ENCODE measurements at places on chromosomes 1 and 21.

DNA sequence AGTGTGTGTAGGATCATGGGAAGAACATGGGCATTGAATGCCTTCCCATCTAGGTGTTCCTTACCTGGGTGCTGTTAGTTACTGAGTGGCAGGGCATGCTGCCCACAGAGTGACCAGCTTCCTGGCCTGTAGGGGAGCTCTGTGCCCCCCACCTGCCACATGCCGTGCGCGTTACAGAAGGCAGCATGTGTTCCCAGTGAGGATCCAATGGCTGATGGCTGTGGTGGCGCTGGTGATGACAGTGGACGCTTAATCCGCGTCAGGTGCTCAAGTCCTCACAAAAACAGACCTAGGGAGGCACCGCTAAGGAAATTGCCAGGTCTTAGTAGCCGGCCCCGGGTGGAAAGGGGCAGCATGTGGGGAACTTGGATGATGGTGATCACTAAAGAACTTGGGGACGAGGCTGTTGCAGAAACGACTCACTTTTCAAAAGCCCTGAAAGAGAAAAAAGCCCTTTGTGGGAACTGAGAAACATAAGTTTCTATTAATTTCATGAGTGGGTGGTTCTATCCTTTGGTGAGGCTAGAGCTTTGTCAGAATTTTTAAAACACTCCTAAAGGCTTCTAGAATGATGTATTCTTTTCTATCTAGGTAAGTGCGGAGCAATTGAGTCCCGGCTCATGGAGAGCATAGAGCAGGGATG is 93.2 kb downstream of the PRDM2 start:
- DNase-seq: no peak

DNA sequence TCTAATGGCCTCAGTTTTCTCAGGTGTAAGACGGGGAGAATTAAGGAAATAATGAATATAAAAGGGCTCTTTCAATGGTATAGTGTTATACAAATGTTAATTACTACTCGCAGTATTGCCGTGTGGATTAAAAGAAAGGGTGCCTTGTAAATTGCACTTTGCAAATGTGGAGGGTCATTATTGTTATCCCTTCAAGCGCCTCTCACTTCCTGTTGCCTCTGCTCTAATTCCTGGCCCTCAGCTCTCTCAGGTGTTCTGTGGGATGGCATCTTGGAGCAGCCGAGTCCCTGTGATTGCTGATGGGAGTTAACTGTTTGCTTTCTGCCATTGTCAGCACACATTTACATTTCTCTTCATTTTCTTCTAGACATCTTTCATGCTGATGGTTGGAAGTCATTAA is 7.1 kb upstream of the S100A11 start:
- DNase-seq: no peak

DNA sequence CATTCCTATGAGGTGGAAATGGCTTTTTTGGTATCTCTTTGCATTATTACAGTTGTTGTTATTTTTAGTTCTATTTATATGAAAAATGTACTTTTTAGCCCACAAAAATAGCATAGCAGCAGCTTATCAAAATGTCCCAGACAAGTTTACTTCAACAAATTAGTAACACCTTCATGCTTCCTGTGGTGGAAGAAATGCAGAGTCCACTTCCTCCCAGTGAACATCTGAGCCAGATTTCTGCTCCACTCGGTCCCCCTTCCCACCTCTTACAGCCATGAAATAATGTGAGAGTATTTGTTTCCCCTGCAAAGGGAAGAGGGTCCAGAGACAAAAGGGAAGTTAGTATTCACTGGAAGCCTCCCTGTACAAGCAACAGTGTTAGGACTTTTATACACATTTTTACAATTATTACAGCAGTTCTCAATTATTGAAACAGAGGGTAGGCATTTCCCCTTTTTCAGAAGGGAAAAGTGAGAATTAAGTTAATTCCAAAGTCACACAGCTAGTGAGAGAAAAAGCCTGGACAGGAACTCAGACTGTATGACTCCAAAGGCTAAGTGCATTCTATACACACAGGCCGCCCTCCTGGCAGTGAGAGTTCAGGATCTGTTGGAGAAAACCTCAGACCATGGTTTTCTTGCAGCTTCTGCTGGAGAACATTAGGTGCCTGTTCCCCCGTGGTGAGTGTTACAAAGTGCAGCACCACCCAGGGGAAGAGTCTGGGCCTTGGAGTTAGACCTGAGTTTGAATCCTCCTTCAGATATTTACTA is 126.5 kb downstream of the PBX1 start:
- DNase-seq: no peak

GRCh38 chr1:12080156-12080555 is 17.1 kb downstream of the TNFRSF8 start:
- DNase-seq: no peak

DNA sequence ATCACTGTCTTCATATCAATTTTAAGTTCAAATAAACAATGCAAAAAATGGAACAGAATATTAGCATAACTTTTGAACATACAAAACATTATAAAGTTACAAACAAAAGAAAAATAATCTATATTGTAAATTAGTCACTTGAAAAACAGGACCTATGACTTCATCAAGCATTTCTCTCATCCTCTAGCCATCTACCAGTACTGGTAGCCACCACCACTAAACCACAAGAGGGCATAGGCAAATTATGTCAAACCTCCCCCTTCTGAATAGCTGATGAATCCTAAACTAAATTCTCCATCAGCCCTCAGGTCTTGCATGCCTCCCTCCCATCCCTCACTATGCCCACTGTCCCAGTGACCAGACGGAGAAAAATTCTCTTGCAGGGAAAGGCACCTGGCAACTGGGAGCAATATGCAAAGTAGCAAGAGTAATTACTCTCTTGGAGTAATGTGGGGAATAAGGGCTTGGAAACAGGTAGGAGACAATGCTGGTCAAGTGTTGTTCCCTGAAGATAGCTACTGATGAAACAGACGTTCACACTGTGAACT is 37.1 kb downstream of the SSX2IP start:
- DNase-seq: no peak

DNA sequence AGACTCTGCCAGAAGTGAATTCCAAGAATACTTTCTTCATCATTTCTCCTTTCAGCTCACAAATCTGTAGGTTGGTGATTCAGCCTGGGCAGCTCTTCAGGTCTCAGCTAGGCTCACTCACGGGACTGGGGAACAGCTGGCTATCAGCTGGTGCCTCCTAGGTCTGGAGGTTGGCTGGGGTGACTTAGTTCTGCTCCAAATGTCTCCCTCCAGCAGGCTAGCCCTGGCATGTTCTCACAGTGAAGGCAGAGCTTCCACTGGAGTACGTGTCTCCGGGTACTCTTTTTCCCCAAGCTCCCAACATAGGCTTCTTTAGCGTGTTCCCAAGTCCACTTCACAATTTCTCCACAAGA is 12.5 kb upstream of the VAMP4 start:
- no peak for DNase-seq
